Endothelial cell of umbilical vein (primary cell): ENCODE measurements at places on chromosomes 7 and 10.
A peak's percentile ranks its signal among the peaks of the same experiment; 100 is the strongest.

DNA sequence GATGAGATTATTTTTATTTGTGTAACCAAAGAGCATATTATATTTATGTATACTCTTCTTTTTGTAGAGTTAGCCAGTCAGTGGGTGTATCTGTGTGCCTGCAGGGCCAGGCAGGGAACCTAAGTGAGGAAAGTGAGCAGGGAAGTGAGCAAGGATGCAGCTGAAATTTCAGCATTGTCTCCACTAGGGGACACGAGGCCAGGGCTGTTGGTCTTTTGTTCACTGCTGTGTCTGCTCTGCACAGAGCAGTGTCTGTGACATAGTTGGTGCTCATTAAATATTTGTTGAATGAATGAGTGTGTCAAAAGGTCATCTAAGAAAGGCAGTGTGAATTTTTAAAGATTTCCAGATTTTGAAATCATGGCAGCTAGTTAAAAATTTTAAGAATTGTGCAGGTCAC lies 51.8 kb downstream of the SUGCT start:
- H3K27ac ChIP-seq, result no peak overlapping the region
- no peaks in the 10 kb centered on the region for H3K4me1 ChIP-seq
- no peaks in the 10 kb centered on the region for H3K27me3 ChIP-seq
- no peaks in the 10 kb centered on the region for H3K36me3 ChIP-seq

- no peak overlapping the region for H3K4me3 ChIP-seq
- H3K4me1 ChIP-seq, result no peaks in the 10 kb centered on the region
- no peak for DNase-seq
- H3K27ac ChIP-seq, result no peak overlapping the region
These were observed 111.9 kb downstream of the USP6NL start for GRCh38 chr10:11499425-11500071.

DNA sequence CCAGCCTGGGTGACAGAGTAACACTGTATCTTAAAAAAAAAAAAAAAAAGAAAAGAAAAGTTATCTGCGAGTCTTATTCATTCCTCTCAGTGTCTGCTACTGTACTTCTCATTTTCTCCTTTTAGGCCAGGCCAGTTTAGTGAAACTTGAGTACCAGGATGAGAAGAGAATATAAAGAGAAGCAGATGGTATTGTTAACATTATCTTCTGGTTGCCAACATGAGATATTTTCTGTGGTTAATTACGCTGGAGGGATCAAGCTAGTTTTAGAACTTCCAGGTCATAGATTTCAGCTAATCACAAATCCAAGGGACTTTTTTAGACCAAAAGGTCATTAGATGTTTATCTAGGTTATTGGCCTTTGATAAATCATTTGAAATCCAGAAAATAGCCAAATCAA lies 252.6 kb upstream of the SMIM30 start:
- no peak overlapping the region for H3K27ac ChIP-seq
- H3K27me3 ChIP-seq, result no peaks in the 10 kb centered on the region
- no peak for DNase-seq
- H3K4me3 ChIP-seq, result no peak overlapping the region

GRCh38 chr7:121279060-121279620 lies 49.7 kb upstream of the WNT16 start:
- H3K4me3 ChIP-seq, result no peak overlapping the region
- no peaks in the 10 kb centered on the region for H3K27me3 ChIP-seq
- no peak for DNase-seq
- no peak overlapping the region for H3K27ac ChIP-seq
- H3K36me3 ChIP-seq, result no peaks in the 10 kb centered on the region

- no peaks in the 10 kb centered on the region for H3K27me3 ChIP-seq
- no peak overlapping the region for H3K27ac ChIP-seq
- no peak overlapping the region for H3K4me3 ChIP-seq
- H3K36me3 ChIP-seq, result no peaks in the 10 kb centered on the region
- DNase-seq, result no peak
These were observed 30.6 kb upstream of the FIGNL1 start for GRCh38 chr7:50480797-50481196.

- no peak overlapping the region for H3K4me3 ChIP-seq
- no peaks in the 10 kb centered on the region for H3K36me3 ChIP-seq
- no peaks in the 10 kb centered on the region for H3K27me3 ChIP-seq
- H3K4me1 ChIP-seq, result no peaks in the 10 kb centered on the region
- no peak overlapping the region for H3K27ac ChIP-seq
- no peak for DNase-seq
These were observed 1227.5 kb upstream of the C7orf33 start for GRCh38 chr7:147363101-147363500.

- H3K36me3 ChIP-seq, result no peaks in the 10 kb centered on the region
- H3K27me3 ChIP-seq, result peaks cover 2% of the 10 kb centered on the region
- H3K4me1 ChIP-seq, result no peaks in the 10 kb centered on the region
- no peak overlapping the region for H3K4me3 ChIP-seq
- no peak overlapping the region for H3K27ac ChIP-seq
- no peak for DNase-seq
These were observed 11.8 kb upstream of the IKZF1 start for GRCh38 chr7:50292763-50293162.

- H3K27me3 ChIP-seq, result no peaks in the 10 kb centered on the region
- H3K36me3 ChIP-seq, result no peaks in the 10 kb centered on the region
- peak within 1 kb of the TSS; percentile 90 for H3K27ac ChIP-seq
These were observed at the start of gene HOXA11 for GRCh38 chr7:27185013-27185853. Gene HOXA11, minus strand, starts transcription at chr7:27185232. Its CDS starts 88 bp downstream, at chr7:27185144.

GRCh38 chr10:13404305-13404759 lies 56.2 kb upstream of the SEPHS1 start:
- peaks cover 2% of the 10 kb centered on the region for H3K27me3 ChIP-seq
- H3K36me3 ChIP-seq, result no peaks in the 10 kb centered on the region
- H3K4me1 ChIP-seq, result no peaks in the 10 kb centered on the region
- H3K4me3 ChIP-seq, result no peak overlapping the region
- peak; percentile 74 for DNase-seq

DNA sequence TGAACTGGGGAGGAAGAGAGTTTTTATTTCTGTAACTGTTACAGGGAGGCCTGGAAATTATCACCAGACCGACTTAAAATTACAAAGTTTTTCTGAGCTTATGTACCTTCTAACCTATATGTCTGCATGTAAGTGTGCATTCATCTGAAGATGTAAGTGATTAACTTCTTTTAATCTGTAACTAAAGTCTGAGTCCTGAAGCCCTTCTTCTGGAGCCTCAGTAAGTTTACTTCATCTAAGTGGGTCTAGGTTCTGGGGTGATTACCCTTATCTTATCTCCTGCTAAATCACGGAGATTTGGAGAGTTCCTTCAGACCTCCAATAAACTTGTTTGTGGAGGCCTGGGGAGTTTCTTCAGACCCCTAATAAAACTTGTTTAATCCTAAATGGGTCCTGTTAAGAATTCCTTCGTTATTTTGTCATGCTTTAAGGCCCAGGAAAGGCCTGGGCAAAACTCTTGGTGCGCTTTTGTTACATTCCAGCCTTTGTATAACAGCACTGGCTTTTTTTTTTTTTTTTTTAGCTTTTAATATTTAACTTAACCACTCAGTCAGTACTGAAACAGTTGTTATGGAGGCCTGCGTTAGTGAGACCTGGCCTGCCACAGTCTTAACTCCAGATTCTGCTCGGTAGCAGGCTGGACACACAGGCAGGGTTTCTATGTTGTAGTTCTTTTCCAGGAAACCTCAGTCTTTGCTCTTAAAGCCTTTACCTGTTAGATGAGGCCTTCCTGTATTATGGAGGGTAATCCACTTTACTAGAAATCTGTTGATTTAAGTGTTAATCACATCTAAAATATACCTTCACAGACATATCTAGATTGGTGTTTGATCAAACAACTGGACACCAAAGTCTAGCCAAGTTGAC lies 33.0 kb downstream of the TPST1 start:
- H3K4me3 ChIP-seq, result no peak overlapping the region
- no peaks in the 10 kb centered on the region for H3K36me3 ChIP-seq
- no peaks in the 10 kb centered on the region for H3K27me3 ChIP-seq
- no peak overlapping the region for H3K27ac ChIP-seq

GRCh38 chr7:141844256-141844655 lies 3.0 kb upstream of the PRSS37 start:
- H3K4me3 ChIP-seq, result no peak overlapping the region
- no peaks in the 10 kb centered on the region for H3K27me3 ChIP-seq
- no peaks in the 10 kb centered on the region for H3K4me1 ChIP-seq

- H3K27ac ChIP-seq, result no peak overlapping the region
- no peaks in the 10 kb centered on the region for H3K4me1 ChIP-seq
- no peak overlapping the region for H3K4me3 ChIP-seq
- no peaks in the 10 kb centered on the region for H3K27me3 ChIP-seq
- no peaks in the 10 kb centered on the region for H3K36me3 ChIP-seq
- no peak for DNase-seq
These were observed 38.2 kb downstream of the ANTXRL start for GRCh38 chr10:46325021-46325420.

DNA sequence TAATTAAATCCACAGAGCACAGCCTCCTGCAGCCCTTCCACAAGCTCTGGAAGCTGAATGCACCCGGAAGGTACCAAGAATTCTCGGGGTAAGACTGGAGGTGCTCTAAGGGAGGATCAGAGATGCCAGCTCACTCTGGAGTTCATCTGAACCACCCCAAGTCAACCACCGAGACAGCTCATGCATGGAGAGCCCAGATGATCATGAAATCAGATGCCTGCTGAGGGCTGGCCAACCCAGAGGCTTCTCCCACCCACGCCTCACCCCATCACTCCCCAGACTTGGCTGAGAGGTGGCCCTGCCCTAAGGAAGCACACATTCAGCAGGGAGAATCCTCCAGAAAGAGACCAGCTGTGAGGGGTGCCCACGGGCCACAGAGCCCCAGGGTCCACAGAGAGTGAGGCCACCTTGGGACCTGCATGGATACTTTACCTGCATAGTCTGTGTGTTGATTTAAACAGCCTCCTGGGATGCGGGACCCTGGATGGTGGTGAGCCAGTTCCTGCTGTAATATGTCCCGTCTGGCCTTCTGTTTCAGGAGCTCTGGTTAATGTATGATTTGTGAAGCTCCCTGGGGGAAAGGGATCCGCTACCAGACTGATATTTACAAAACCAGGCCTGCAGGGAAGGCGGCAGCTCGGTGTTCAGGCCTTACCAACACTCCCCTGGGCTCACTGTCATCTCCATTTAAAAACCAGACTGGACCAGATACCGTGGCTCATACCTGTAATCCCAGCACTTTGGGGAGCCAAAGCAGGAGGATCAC lies 64.9 kb downstream of the INSIG1 start:
- no peak for DNase-seq
- peaks cover 8% of the 10 kb centered on the region for H3K27me3 ChIP-seq
- H3K36me3 ChIP-seq, result no peaks in the 10 kb centered on the region

DNA sequence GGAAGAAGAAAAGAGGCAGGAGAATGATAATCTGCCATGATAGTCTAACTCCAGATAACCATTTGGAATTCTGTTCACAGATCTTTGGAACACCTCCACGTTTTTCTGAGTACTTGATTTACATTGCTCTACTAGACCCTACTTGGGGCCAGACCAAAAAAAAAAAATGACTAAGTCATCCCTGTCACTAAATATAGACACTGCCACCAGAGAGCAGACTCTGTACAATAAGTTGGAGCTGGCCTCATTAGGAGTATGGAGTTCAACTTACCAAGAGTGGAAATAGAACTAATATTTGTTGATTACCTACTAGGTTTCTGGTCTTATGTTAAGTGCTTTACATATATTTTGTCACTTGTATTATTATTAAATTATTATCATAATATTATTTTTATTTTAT lies 80.9 kb upstream of the ZNF800 start:
- no peaks in the 10 kb centered on the region for H3K27me3 ChIP-seq
- no peak overlapping the region for H3K4me3 ChIP-seq
- no peak overlapping the region for H3K27ac ChIP-seq
- no peak for DNase-seq
- no peaks in the 10 kb centered on the region for H3K36me3 ChIP-seq

- no peaks in the 10 kb centered on the region for H3K27me3 ChIP-seq
- no peaks in the 10 kb centered on the region for H3K4me1 ChIP-seq
- H3K36me3 ChIP-seq, result no peaks in the 10 kb centered on the region
- DNase-seq, result no peak
- H3K27ac ChIP-seq, result no peak overlapping the region
These were observed 198.2 kb upstream of the GNAI1 start for GRCh38 chr7:79936281-79936983.

GRCh38 chr7:51261117-51261835 lies 55.3 kb downstream of the COBL start:
- H3K27me3 ChIP-seq, result no peaks in the 10 kb centered on the region
- no peak overlapping the region for H3K27ac ChIP-seq
- no peaks in the 10 kb centered on the region for H3K4me1 ChIP-seq
- no peak for DNase-seq

DNA sequence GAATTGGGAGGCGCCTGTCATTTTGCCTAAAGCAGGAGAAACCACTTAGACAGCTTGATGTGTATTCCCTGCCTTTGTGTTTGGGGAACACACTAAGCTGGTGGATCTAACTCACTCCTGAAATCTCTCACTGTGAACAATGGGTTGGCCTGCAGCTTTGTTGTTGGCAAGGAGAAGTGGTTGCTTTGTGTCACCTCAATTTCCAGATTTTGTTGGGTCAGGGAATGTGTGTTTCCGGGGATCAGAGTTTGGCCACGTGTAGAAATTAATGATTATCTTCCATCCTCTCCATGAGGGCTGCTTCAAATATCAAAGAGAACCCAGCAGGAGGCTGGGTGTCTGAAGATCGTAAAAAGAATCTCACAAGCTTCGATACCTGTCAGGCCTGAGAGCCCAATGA lies 27.8 kb downstream of the A1CF start:
- H3K27ac ChIP-seq, result no peak overlapping the region
- H3K4me1 ChIP-seq, result no peaks in the 10 kb centered on the region
- H3K27me3 ChIP-seq, result peaks cover 12% of the 10 kb centered on the region
- no peak for DNase-seq
- no peaks in the 10 kb centered on the region for H3K36me3 ChIP-seq

- peak; percentile 80 for DNase-seq
- peak overlapping the region; percentile 74 for H3K4me3 ChIP-seq
- peaks cover 4% of the 10 kb centered on the region for H3K36me3 ChIP-seq
- H3K27ac ChIP-seq, result peak overlapping the region; percentile 87
- no peaks in the 10 kb centered on the region for H3K27me3 ChIP-seq
- peaks cover 19% of the 10 kb centered on the region for H3K4me1 ChIP-seq
These were observed 1.9 kb downstream of the FOXK1 start for GRCh38 chr7:4683884-4684565.

- H3K27me3 ChIP-seq, result no peaks in the 10 kb centered on the region
- peak overlapping the region; percentile 37 for H3K27ac ChIP-seq
- H3K36me3 ChIP-seq, result no peaks in the 10 kb centered on the region
- DNase-seq, result peak; percentile 84
- peaks cover 18% of the 10 kb centered on the region for H3K4me1 ChIP-seq
These were observed 75.7 kb upstream of the CCDC71L start for GRCh38 chr7:106736508-106737201.

- peaks cover 4% of the 10 kb centered on the region for H3K36me3 ChIP-seq
- H3K4me3 ChIP-seq, result no peak overlapping the region
- H3K27me3 ChIP-seq, result no peaks in the 10 kb centered on the region
- no peak for DNase-seq
These were observed 19.2 kb downstream of the ARMC10 start for GRCh38 chr7:103094102-103094501.

DNA sequence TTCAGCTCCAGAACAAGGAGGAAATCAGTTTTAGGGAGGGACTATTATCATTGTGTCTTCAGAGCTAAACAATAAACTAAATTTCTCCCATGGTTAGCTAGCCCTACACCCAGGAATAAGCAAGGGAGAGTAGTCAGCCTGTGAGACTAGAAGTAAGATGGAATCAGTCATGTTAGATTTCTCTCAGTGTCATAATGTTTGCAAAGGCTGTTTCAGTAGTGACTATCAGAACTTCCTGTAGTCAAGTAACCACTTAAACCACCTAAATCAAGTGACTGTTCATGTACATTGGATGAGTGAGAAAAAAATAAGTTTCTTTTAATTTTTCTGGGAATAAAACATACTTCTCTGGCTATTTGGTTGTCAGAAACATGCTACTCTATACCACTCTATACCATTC lies 121.6 kb downstream of the KCND2 start:
- H3K27ac ChIP-seq, result no peak overlapping the region
- H3K4me1 ChIP-seq, result no peaks in the 10 kb centered on the region
- DNase-seq, result no peak
- H3K4me3 ChIP-seq, result no peak overlapping the region
- H3K36me3 ChIP-seq, result no peaks in the 10 kb centered on the region
- no peaks in the 10 kb centered on the region for H3K27me3 ChIP-seq
